Stimulated activated CD8-positive, alpha-beta memory T cell treated with anti-CD3 and anti-CD28 coated beads, Interleukin-4, amount 100 ng/mL, for 1 hour (primary cell): ENCODE measurements at places on chromosomes 12 and 14.

DNA sequence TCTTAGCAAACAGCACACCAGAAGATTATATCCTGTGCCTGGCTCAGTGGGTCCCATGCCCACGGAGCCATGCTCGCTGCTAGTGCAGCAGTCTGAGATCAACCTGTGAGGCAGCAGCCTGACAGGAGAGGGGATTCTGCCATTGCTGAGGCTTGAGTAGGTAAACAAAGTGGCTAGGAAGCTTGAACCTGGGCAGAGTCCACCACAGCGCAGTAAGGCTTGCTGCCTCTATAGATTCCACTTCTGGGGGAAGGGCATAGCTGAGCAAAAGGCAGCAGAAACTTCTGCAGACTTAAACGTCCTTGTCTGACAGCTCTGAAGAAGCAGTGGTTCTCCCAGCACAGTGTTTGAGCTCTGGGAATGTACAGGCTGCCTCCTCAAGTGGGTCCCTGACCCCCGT lies 210.3 kb downstream of the RMST start:
- DNase-seq, result no peak

DNA sequence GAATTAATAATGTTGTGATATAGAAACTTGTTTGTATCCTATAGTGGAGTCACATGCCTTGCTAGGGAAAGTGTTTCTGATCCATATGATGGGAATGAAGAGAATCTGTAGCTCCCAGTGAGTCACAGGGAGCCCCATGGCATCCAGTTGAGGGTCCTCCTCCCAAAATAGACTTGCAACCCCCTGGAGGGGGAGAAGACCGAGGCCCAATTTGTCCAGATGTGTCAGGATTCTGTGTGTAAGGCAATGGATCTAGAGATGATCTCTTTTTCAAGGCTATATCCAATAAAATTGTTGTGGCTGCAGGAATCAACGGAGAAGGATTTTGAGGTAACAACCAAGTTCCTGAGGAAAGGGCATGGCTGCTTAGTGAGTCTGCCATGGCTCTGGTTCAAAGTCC lies 121.8 kb downstream of the BCL11B start:
- DNase-seq, result no peak

DNA sequence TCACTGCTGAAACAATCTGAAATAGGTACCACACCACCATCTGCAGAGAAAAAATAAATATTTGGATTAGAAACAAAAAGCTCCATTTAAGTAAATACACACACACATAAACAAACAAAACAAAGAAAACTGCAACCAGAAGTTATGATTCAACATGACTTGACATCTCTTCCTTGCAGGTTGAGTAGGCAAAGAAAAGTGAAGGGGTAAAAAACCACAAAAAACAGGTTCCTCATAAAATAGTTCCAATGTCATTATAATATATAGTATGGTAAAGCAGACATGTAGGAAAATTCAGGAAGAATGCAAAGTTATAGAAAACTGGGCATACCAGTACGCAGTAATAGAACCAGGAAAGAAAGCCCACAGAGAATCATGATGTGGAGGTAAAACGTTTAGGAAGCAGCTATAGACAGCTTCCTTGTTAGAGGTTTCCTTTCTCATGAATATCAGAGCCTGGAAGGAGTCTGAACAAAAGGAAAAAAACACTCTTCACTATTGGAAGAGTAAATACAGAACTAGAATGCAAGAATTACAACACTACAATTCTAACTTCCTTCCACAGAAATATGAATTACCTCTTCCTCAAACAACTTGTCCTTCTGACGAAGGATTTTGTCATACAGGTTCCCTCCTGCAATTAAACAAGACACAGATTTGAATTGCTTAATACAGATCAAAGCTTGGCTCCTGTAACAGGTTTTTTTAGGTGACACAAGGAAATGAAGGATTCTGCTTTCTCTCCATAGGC lies 6.1 kb downstream of the NEK9 start:
- no peak for DNase-seq

GRCh38 chr12:102638777-102639176 lies 158.4 kb upstream of the IGF1 start:
- no peak for DNase-seq

- DNase-seq, result no peak
Measured at GRCh38 chr14:59032826-59033225, 155.6 kb upstream of the DAAM1 start.

GRCh38 chr12:104751120-104751519 lies 207.0 kb downstream of the SLC41A2 start:
- no peak for DNase-seq

GRCh38 chr14:103545219-103545914 lies 16.4 kb downstream of the TRMT61A start:
- no peak for DNase-seq

GRCh38 chr12:44431647-44432343 lies 444.3 kb downstream of the NELL2 start:
- DNase-seq, result no peak

- DNase-seq, result no peak
Measured at GRCh38 chr12:62694632-62695031, 228.0 kb downstream of the MON2 start.

DNA sequence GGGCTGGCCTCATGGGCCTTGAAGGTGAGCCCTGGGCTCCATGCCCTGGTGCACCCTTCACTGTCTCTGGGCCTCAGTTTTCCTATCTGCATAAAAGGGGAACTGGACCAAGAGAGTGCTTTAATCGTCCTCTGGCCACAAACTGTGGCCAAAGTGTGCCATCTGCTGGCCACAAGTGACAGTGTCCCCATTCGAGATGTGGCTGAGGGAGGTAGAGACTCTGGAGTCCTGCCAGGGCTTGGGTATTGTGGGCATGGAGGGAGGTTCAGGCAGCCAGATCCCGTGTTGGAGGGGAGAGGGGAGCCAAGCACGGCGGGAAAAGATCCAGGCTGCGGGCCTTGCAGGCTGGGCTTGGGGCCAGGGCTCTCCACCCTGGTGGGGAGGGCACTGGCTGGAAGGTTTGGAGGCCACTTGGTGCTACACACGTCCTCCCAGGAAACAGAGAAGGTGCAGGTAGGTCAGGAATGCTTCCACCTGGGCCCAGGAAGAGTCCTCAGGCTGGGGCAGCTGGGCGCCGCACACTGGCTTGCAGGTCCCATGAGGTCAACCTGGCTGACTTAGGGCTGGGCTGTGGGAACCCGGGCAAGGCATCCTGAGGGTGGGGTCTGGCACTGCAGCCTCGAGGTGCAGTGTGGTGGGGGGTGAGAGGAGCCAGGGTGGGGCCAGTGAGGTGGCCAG lies 7.3 kb upstream of the KIF26A start:
- no peak for DNase-seq

DNA sequence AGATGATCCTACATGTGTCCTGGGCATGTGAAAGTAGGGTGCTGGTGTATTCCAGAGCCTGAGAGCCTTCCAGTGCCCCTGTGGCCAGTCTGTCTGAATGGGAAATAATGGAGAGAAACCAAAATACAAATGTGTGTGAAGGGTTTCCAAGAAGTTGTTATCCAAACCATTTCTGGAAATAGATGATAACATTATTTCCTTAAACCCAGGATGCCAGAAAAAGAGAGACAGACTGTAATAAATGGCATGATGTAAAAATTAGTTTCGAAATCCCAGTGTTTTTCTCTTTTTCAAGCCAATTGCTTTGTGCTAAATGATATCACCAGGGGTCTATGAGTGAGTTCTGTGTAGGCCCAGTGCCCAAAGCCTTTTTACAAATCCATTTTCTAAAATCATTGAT lies 175.3 kb downstream of the PHLDA1 start:
- DNase-seq, result no peak

DNA sequence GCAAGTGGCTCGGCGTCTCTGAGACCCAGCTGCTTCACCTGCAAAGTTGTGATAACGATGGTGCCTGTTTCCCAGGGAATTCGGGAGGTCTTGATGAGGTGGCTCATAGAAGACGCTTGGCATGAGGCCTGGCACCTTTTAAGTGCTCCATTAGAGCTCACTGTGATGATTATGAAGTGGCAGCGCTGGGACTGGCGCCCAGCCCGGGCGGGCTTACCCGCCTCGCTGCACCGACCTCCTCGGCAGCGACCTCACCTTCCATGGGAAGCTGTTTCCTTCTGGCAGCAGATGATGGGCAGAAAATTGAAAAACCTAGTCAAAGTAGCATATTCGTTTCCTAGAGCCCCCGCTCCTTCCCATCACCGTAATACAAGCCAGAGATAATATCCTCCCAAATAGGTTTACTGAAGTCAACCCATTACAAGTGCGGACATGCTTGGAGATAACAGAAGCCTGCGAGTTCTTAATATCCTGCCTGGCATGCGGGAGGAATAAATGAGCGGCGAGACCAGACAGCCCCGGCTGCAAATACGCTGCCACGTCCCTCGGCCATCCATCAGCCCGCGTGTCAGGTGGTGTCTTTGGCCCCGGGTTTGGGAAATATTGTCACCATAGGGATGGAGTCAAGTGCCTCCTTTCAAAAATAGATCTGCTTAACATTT lies 35.2 kb upstream of the DLK1 start:
- no peak for DNase-seq

DNA sequence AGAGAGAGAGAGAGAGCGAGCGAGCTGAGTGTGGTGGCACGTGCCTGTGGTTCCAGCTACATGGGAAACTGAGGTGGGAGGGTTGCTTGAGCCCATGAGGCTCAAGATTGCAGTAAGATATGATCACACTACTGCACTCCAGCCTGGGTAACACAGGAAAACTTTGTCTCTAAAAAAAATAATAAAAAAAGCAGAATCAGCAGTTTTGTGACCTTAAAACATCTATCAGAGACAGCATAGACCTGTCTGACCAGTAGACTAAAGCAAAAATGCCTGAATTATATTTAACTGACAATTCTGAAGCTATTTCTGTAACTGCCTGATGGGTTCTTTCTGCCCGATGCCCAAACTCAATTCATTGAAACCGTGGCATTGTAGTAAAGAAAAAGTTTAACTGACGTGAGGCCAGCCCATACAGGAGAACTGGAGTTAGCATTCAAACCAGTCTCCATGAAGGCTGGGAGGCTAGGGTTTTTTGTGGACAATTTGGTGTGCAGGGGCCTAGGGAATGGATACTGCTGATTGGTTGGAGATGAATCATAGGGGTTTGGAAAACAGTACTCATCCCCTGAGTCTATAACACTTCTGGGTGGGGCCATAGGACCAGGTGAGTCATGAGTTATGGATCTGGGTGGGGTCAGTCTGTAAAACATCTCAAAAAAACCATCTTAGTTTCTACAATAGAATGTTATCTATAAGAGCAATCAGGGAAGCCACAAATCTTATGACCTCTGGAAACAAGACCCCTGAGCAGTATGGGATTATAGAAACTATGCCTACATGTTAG lies 8.0 kb upstream of the RASSF8 start:
- DNase-seq, result no peak

- DNase-seq, result no peak
Measured at GRCh38 chr12:76916170-76916540, 37.3 kb upstream of the CSRP2 start.

DNA sequence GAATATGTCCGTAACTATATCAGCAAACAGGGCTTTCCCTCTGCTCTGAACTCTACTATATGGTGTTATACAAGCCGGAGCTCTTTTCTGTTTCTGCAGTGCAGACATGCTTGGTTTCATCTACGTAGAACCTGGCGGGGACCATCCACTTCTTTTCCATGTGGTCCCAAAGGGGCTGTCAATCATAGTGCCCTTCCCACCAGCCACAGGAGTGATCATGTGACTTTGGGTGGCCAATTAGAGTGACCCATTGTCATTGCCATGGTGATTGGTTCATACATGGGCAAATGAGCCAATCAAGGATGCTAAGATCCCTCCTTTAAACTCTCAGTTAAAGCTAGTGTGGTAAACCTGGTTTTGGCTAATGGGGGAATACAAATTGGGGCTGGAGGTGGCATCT lies 281.3 kb downstream of the TMEM132D start:
- DNase-seq, result no peak

GRCh38 chr12:110543252-110543959 lies 39.7 kb downstream of the PPTC7 start:
- DNase-seq, result no peak

DNA sequence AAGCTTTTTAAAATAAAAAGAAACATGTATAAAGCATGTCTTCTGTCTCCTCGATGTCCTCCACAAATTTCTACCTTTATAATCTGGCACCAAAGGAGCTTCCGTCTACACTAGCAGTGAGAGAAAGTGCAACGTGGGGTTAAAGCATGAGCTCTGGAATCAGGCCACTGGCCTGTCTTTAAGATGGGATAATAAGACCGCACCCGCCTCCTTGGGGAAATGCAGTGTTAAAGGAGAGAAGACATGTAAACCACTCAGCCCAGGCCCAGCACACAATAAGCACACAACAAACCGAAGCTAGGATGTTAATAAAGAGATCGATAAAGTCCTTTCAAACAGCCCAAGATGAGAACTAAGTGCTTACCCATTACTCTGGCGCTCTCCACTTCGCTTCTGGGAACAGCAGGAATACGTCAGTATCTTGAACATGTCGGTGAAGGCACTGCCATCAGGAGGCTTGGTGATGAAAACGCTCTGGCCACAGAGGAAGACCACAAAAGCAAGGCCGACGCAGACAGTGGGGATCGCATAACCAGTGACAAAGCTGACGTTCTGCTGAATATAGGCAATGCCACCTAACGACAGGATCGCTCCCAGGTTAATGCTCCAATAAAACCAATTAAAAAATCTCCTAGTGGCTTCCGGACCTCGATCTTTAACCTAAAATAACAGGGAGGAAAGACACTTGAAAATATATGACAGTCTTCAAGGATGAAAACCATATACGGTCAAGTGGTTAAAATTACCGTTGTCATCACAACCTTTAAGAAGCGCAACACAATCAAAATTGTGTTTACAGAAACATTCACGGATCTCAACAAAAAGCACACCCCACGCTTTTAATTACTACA lies 9.1 kb downstream of the SLC15A4 start:
- DNase-seq, result no peak

DNA sequence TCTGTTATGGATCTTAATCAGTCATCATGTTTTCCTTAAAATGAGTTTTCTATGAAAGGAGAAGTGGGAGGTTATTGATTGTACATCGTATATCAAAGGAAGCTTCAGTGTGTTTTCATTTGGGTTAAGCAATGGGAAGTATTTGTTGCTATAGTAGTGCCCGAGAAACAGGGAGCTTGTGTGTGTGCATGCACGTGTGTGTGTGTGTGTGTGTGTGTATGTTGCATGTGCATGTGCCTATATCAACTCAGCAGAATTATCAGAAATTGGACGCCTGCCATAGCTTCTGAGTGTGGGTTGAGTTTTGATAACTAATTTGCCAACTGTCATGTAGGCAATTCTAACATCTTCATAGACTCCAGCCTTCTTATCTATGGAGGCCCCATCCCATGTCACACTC lies 246.1 kb upstream of the CRY1 start:
- no peak for DNase-seq

GRCh38 chr12:69466867-69467266 lies 3.3 kb upstream of the FRS2 start:
- DNase-seq, result no peak
